K562 (cell line): ENCODE measurements at places on chromosomes 13 and 19.

DNA sequence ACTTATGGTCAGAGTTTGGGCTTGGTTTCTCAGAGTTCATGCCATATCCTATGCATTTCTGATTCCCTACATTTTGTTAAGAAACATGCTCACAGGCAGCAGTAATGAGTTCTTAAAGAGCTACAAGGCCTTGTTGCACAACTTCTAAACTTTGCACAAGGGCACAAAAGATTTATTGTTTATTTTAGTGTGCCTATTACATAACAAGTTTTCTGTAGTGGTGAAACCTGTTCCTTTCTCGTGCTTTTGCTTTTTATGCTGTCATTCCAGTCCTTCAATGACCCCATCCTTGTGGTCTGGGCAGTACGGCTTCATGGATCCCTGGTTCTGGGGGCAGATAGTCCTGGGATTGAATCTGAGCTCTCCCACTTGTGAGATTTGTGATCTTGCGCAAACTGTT is 17.8 kb downstream of the ZNF507 start:
- no peak for DNase-seq

GRCh38 chr13:22141716-22142115 is 470.8 kb downstream of the FGF9 start:
- no peak for DNase-seq

- peak; percentile 78 for DNase-seq
Measured at GRCh38 chr19:44657211-44657921, 13.7 kb downstream of the PVR start.

GRCh38 chr13:32267836-32268439 is 47.2 kb downstream of the ZAR1L start:
- DNase-seq: no peak

GRCh38 chr13:28707629-28708427 is 10.9 kb downstream of the SLC46A3 start:
- DNase-seq: no peak
